ENCODE measurements at places on chromosomes 11 and 22. TPM values are rescaled to one million over a fixed set of nuclear protein-coding genes. Genes with fewer than 3 reads are reported as not detected.

Gene NECTIN1
- total RNA-seq = 23.8 TPM

Gene OR51G2
- not detected for total RNA-seq

Gene PACSIN2
- total RNA-seq = 48.2 TPM

Gene DGKZ
- 70.2 TPM for total RNA-seq

Gene BLID
- 8.9 TPM for total RNA-seq

Gene MAJIN
- not detected for total RNA-seq

Gene OR10A2
- not detected for total RNA-seq

Gene SCGB2A2
- total RNA-seq = not detected

Data from HCT116 (cell line).